ENCODE measurements at places on chromosomes 6 and 20.

DNA sequence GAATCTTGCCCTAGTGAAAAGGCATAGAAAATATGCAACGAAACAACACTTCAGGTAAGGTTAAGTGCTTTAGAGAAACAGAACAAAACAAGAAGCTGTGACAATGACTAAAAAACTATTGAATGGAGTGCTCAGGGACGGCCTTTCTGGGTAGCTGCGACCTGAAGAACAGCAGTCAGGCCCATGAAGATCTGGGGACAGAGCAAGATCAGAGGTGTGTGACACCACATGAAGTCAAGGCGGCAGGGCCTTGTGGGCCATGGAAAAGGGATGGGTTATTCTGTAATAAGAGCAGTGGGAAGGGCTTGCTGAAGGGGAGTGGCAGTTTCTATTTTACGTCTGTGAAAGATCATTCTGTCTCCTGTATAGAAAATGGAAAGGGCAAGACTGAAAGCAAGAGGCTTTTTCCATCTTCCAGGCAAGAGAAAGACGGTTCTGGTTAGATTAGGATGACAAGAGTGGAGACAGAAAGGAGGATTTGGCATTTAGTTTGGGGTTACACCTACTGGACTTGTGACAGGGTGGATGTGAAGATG, 5.1 kb downstream of the UBE2V1 start:
- DNase-seq: no peak

GRCh38 chr6:7726416-7727085, 652 bp downstream of the BMP6 start:
- no peak for DNase-seq

GRCh38 chr6:115362234-115362633, 698.5 kb downstream of the FRK start:
- DNase-seq: no peak

- no peak for DNase-seq
These were observed 4.8 kb upstream of the ADGB start for GRCh38 chr6:146593986-146594385.

DNA sequence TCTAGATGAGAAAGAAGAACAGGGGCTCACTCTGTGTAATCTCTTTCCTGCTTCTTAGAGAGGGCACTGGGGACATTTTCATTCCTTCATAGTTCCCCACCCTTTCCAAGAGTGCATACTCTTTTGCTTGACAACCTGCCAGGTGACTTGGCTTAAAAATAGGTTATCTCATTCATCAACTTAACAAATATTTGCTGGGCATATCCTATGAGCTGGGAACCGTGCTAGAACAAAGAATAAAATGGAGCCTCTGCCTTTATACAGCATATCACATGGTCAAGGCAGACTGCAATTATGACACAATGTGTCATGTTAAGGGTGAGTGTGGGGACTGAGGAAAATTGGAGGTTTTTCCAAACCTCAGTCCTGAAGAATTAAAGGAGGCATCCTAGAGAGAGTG, 209.8 kb upstream of the FOXA2 start:
- DNase-seq: no peak

DNA sequence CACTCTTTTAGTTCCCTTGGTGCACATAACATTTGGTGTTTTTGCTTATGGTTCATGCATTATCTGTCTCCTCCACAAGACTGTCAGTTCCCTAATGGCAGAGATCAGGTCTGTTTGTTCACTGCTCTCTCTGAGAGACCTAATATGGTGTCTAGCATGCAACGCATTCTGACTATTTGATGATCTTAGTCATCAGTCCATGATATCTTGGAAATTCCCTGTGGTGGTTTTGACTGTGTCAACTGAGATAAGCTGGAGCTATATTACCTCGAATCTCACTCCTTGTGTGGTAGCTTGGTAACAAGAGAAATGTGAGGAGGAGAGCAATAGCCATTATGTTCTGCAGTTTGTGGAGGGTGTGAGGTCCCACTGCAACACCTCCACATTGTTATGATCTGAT, 229.8 kb downstream of the FRK start:
- DNase-seq: no peak

- DNase-seq: no peak
These were observed 667.0 kb upstream of the MARCKS start for GRCh38 chr6:113190170-113190569.
